ENCODE measurements at places on chromosomes 5 and 9.

DNA sequence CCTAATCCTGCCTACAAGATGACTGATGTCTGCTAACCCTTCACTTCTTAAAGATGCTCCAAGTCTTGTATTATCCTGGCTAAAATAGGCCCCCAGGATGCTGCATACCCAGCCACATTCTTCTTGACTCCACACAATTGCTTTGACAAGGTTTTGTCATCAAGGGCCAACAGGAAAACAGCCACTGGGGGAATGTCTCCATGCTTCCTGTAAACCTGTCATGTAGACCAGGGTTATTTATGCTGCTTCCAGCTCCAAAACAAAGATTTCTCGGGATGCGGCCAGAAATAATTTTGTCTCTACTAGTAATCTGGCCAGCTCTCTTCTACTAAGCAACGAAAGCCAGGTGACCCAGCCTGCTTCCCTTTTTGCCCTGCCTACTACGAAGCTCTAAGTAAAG is 53.8 kb downstream of the SHB start:
- no peak for DNase-seq

GRCh38 chr5:99032234-99033013 is 103.6 kb upstream of the CHD1 start:
- peak; percentile 30 for DNase-seq

DNA sequence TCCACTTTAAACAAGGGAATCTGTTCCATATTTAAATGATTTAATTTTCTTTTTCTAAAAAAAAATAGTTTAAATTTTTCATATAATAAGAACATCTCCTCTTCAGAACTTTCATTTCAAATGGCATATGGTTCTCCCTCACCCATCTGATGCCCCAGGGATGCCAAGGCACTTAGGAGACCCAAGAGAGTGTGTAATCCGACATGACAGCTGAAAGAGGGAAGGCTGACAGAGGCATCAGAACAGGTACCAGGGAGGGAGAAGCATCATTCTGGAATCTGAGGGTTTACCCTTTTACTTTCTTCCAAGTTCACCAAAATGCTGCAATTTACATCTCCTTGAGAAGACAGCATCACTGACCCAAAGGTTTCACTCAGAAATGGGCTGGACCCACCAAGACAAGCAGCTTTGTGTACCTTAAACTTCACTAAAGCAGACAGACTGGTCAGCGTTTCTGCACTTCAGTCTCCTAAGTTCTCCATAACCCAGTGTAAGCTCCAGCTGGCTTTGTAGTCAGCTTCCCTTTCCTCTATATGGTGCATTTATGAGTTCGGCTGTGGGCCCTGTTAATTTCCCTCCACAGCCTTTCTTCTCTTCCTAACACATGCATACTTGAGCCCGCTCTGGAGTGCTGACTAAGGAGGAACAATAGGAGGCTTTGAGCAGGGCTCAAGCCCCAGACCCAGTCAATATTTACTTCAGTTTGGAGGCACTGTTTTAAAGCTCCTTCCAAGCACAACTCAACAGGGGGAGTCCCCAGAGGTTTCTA is 17.7 kb downstream of the EFNA5 start:
- DNase-seq, result no peak

DNA sequence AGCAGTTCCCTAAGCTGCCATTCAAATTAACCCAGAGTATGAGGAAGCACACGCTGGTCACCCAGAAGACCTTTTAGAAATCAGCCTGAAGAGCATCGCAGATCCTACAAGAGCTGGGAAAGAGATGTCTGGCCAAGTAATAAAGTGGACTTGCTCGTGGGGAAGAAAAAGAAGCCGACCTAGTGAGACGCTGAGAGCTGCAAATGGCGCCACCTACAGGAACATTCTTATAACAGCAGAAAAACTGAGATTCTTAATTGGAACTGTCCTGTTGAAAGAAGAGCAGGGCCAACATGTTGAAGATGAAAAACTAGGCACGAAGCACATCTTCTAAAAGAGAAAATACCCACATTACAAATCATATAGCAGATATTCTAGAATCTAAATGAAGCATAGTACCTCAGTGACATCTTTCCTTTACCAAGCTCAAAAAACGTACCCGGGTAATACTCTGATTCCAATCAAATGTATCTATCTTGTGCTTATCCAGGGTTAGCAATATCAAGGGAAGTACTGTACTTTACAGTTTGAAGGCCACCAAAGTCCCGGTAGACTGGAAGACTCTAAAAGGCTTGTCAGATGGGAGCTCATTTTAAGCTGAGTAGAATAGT is 3.9 kb upstream of the GNAQ start:
- no peak for DNase-seq

DNA sequence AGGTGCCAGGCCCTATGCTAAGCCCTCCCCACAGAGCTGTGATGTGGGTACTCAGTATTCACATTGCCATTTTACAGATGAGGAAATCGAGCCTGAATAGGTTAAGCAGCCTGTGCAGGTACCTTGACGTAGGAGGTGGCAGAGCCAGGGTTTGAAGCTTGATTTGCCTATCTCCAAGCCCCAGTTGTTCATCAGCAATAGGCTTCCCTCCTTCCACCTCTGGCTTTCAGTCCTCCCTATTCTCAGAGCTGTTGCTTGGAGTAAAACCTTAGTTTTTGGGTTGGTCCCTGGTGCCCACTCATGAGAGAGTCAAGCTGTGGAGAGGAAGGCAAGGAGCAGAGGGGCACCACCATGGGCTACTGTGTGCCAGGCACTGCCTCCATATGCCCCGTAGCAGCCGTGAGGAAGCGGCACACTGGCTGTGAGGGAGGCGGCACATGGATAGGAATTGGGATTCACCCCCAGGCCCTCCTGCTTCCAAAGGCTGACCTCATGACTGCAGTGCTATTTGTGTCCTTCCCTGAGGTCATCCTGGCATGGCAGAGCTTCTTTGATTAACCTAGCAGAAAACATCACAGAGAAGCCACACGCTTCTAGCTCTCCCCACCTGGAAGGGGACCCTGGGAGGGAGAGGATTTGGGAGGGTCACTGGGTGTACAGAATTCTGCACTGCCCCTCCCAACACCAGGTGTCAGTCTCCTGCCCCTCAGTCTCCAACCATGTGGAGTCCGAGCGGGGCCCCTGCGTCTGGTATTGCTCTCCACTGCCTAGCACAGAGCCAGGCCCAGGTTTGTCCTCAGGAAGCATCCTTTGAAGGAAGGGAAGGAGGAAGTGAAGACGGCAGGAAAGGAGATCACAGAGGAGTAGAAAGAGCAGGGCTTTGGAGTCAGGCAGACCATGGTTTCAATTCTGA is 109.8 kb downstream of the RGS3 start:
- no peak for DNase-seq

GRCh38 chr9:14455243-14455642 is 141.3 kb upstream of the NFIB start:
- no peak for DNase-seq

- no peak for DNase-seq
These were observed 75.4 kb upstream of the ANKH start for GRCh38 chr5:14946815-14947620.

- DNase-seq, result no peak
These were observed 126.0 kb downstream of the MLLT3 start for GRCh38 chr9:20496328-20496727.

GRCh38 chr5:16558984-16559629 is 57.7 kb downstream of the RETREG1 start:
- no peak for DNase-seq

GRCh38 chr5:177353093-177353492 is 1.6 kb upstream of the LMAN2 start:
- DNase-seq, result no peak

DNA sequence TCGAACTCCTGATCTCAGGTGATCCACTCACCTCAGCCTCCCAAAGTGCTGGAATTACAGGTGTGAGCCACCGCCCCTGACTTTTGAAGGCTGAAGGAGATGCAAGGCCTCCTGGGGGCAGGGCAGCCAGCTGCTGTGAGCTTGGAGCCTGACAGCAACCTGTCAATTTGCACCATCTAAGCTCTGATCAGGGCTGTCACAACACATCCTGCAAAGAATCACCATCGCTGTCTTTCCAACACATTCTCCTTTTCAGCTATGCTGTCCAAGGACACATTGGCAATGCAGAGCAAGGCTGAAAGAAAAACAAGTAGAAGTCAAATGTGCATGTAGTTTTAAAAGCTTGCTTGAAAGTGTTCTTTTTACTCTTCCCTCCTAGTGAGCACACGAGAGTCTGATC is 54.6 kb downstream of the GNA14 start:
- no peak for DNase-seq

DNA sequence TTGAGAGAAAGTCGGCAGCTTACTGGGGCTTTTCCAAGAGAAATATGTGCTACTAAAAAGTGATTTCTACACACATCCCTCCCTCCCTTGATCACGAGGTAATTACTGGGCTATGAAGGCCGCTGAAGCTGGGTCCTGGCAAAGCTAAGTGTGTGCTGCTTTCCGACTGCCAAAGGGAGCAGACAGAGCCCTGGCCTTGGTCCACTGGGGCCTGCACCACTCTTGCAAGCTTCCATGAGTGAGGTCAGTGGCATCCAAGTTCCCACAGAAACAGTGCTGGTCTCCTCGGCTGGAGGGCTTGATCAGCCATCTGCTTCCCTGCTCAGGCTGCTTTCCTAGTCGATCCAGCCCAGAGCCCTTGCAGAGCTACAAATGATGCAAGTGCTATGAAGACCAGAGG is 154.8 kb upstream of the LHFPL2 start:
- DNase-seq, result no peak

- no peak for DNase-seq
These were observed 3.8 kb upstream of the GALT start for GRCh38 chr9:34642679-34643078.

DNA sequence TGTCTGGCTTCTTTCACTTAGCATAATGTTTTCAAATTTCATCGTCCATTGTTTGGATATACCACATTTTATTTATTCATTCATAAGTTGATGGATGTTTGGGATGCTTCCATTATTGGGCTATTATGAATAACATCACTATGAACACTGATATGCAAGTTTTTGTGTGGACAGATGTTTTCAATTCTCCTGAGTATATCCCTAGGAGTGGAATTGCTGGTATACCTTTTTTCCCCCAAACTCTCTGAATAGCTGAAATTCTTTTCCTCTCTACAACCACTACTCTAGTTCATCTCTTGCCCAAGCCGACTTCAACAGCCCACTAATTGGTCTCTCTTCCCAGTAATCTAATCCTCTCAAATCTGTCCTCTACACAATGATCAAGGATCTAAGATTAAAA is 4.7 kb upstream of the ZFR start:
- no peak for DNase-seq

DNA sequence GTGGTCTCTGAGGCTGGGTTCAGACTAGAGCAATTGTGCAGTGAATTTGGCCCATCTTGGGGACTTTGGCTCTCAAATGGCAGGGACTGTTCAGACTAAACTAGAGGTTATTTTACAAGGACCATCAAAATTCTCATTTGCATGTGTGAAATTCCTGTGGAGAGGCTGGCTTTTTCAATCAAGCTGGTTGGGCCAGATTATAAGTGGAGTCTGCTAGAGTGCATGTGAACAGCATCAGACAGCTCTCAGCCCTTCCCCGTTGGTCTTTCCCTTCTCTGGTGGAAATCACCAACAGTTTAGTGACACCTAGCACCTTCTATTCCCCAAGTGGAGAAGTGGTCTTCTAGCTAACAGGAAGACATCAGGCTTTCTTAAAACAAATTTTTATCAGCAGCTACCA is 301.3 kb downstream of the CWC27 start:
- DNase-seq, result no peak

All from iPS DF 19.7 (cell line).